Hematopoietic multipotent progenitor cell treated with erythropoietin and hydrocortisone succinate and interleukin-3 and kit ligand, for 17 days (in vitro differentiated cells): ENCODE measurements at places on chromosomes 11 and 22.
A peak's percentile ranks its signal among the peaks of the same experiment; 100 is the strongest.

DNA sequence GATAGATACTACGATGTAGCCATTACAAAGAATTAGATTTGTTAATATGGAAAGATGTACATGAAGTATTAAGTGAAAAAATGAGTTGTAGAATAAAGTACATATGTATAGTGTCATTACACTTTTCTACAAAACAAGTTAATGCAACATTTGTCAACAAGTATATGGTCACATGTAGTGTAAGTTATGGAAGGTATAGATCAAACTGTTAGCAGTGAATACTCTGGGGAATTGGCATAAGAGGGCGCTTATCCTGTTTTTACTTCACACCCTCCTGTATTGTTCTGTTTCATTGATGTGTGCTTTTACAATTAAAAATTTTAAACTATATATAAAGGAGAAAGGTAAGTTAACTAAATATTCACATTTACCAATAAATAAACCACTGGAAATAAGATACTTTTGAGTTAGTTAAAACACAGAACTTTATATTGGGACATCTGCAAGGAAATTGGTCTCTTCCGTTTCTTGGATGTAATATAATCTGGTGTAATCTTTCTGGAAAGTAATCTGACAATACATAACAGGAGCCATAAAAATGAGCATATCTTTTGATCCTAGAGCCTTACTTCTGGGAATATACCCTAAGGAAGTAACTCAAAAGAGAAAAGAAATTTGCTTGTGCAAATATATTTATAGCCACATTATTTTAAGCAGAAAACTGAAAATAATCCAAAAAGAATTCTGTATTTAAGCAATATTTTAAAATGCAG is 34.5 kb downstream of the CSTPP1 start:
- DNase-seq: no peak

- DNase-seq: no peak
Measured at GRCh38 chr11:63866211-63866610, 27.3 kb downstream of the MARK2 start.

DNA sequence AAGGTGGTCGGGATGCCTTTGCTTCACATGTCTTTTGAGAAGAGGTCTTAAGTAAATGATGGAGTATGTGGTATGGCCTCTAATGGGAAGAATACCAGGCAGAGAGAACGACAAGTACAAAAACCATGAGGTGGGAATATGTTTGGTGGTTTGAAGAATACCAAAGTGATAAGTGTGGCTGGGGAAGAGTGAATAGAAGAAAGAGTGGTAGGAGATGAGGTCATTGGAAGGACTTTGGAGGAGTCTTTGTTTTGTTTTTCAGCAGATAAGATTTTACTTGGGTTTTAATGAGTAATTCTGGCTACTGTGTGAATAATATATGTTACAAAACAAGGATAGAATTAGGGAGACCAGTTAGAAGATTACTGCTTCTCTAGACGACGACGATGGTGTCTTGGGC is 515.4 kb downstream of the RAB38 start:
- no peak for DNase-seq

DNA sequence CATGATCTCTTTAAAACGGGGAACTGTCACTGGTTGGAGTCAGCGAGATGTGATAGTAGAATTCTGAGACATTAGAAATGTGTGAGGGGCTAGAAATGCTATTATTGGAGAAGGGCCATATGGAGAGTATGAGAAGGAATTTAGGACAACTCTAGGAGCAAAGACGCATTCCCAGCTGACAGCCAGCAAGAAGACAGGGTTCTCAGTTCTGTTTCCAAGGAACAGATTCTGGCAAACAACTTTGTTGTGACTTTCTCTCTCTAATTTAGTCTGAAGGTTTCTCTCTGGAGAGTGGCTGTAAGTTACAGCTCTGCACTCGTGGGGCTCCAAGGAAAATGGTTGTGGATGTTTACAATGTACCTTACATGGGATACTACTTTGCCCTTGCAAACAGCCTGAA is 876.3 kb downstream of the FAM181B start:
- no peak for DNase-seq

DNA sequence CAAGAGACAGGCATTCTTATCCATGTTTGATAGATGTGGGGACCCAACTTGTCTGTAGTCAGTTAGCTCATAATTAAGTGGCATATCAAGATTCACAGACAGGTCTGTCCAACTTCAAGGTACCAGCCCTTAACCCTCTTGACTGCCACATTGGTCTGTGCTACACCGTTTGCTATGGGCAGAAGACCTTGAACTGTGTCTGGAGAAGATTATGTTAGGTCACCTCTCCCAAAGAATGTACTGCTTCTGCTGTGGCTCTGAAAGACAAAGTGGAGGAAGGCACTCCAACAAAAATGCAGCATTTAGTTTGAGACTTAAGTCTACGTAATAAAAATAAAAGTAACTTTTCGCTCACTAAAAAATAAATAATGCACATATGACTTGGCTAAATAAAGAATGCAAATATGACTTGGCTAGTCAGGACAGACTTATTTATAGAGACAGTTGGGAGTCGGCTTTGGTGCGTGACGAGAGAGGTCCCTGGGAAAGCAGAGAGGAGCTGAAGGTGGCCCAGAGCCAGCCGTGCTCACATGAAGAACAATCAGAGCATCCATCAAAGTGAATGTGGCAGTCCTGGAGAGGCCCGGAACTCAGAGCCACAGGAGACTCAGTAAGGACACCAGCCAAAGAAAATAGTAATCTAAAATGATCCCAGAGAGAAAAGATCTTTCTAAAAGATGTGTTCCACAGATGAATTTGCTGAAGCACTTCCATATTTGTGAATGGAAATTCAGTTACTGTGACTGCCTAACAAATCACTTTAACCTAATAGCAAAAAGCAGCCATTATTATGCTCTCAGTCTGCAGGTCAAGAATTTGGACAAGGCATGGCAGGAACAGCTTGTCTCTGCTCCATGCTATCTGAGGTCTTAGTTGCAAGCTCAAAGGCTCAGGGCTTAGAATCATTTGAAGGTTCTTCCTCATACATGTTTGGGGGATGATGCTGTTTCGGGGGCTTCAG is 35.0 kb downstream of the CWC15 start:
- DNase-seq: no peak

- no peak for DNase-seq
Measured at GRCh38 chr22:38383417-38383816, 66.2 kb upstream of the CSNK1E start.

DNA sequence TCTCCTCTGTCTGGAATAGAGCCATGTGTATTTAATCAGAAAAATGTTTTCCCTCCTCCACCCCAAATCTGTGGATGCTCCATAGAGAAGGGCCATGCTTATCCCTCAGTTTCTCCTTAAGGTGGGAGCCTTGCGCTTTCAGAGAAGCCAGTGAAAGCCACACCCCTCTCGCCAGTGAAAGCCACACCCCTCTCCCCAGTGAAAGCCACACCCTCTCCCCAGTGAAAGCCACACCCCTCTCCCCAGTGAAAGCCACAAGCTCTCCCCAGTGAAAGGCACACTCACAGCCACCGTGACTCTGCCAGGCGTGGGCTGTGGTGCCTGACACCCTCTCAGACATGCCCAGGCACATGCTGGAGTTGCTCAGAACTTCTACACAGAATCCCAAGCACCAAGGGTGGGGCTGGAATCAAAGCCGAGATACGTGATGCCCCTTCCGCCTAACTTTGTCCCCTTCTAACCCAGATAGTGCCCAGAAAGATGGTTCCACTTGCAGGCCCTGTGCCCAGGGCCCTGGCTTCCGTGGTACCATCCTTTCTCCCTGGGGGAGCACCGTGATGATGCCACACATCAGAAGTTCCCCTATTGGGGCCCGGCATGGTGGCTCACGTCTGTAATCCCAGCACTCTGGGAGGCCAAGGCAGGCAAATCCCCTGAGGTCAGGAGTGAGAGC is 16.5 kb upstream of the PRR5 start:
- peak; percentile 93 for DNase-seq

DNA sequence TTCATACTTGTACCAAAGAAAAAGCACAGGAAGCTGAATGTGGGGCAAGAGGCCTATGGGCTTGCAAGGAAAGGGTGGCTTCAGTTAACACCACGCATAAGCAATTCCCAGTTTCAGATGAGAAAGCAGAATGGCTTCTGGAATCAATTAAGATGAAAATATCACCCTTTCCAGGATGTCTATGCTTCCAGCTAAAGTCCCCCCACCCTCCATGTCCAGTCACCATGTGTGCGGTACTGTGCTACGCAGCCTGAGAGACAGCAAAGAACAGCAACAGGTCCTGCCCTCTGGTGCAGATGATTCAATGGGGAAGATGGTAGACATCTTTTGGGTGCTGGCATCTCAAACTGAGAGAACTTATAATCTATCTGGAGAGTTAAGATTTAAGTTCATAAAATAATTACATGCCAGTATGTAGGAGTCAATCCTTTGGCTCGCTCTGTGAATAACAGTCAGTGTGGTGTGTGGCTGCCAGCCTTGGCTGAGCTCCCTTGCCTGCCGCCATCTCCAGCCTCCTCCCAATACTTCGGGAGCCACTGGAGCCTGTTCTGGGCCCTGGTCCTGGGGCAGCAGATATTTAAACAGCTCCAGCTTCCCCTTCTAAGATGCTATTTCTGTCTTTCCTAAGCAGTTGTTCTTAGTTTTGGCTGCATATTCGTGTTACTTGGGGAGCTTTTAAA is 44.5 kb downstream of the ME3 start:
- DNase-seq: no peak

GRCh38 chr11:114160894-114161293 is 101.4 kb downstream of the ZBTB16 start:
- DNase-seq: no peak

GRCh38 chr11:10488934-10489691 is 34.0 kb downstream of the AMPD3 start:
- DNase-seq: peak; percentile 47
